ENCODE measurements at places on chromosomes 3 and 15.

DNA sequence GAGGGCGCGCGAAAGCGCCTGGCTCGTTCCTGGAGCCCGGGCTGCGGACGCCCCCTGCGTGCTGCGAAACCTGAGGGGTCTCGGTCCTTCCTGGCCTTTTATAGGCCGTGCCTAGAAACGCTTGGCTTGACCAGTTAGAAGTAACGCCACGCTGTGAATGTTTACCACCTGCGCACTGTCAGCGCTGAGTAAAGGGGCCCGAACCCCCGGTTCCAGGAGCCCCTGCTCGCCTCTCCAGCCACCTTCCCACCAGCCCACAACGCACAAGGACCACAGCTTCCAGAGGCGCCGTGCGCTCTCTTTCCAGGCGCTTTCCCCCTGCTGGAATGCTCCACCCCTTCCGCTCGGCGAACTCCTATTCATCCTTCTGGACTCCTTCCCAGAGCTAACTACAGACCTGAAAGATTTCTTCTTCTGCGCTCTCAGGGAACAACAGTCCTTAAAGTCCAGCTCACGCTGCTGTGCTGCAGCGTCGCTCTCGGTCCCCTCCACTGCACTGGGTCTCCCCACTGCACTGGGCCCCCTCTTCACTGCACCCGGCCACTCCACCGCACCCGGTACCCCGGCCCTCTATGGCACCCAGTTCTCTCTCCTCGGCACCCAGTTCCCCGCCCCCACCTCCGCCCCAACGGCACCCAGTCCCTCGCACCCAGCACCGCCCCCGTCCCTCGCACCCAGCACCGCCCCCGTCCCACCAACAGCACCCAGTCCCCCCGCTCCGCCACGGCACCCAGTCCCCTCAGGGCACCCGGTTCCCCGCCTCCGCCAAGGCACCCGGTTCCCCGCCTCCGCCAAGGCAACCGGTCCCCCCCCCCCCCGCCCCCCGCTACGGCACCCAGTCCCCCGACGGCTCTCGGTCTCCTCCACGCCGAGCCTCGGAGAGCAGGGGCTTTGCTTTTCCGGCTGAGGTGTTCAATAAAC, 69.8 kb downstream of the SQOR start:
- DNase-seq, result no peak

DNA sequence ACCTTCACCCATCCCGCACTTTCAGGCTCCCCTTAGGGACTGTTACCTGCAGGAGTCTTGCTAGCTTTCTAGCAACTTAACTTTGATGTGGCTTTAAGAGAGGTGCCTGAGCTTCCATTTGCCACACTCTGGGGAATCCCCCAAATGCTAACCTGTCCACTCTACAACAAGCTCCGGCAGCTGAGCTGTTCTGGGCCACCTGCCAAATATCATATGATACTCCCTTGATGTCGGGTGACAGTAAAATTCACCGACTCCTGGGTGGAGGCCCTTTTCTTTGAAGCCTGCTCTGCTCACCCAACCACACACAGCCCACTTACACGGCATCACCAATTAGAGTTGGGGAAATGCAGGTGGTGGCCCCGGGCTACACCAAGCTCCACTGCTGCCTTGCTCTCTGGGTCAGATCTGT, 38.0 kb upstream of the XCR1 start:
- DNase-seq, result peak; percentile 42

GRCh38 chr15:92101708-92102394, 248.3 kb downstream of the SLCO3A1 start:
- DNase-seq, result no peak

GRCh38 chr15:33656168-33656567, 312.1 kb upstream of the CHRM5 start:
- no peak for DNase-seq

- no peak for DNase-seq
Measured at GRCh38 chr3:119628390-119628789, 30.7 kb downstream of the PLA1A start.

- no peak for DNase-seq
Measured at GRCh38 chr3:89300981-89301380, 193.6 kb downstream of the EPHA3 start.

- no peak for DNase-seq
Measured at GRCh38 chr3:123380261-123380660, 68.6 kb downstream of the ADCY5 start.
